ENCODE measurements at places on chromosomes 6 and 20. TPM values are rescaled to one million over a fixed set of nuclear protein-coding genes. Genes with fewer than 3 reads are reported as not detected.

GRCh38 chr6:165668951-165669350, 5.9 kb upstream of the PDE10A start:
- no peak for DNase-seq

DNA sequence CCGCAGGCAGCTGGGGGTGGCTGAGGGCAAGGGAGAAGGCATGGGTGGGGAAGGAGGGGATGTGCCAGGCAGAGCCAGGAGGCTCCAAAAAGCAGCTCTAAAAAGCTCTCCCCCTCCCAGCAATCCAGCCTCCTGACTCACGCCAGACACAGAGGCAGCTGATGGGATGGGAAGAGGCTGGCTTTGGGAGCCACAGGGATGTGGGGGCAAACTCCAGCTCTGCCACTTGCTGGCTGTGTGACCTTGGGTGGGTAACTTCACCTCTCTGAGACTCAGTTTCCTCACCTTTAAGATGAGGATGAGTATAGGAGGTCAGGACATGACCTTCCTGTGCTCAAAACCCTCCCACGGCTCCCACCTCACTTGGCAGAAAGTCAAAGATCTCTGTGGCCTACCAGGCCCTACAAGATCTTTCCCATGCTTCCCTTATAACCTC, 148.9 kb downstream of the CEBPB start:
- no peak for DNase-seq

- peak; percentile 82 for DNase-seq
These were observed 26.6 kb upstream of the PI16 start for GRCh38 chr6:36927691-36928546.

DNA sequence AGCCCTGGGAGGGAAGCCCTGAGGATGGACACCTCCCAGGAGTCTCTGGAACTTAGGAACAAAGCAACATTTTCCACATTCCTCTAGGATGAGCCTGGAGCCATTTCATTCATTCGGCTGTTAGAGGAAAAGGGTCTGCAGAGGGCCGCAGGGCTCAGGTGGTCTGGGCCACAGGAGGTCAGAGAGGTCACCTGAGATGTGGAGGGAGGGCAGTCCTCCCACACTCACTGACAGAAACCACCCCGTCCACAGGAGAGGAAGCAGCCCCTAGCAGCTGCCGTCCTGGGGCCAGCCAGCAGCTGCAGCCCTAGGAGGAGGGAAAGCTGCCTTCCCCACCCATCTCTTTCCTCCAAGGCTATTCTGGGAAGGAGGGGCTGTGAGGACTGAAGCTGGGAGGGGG, 207.0 kb downstream of the CDC5L start:
- peak; percentile 39 for DNase-seq

GRCh38 chr20:25022680-25023079, 30.1 kb upstream of the APMAP start:
- no peak for DNase-seq

DNA sequence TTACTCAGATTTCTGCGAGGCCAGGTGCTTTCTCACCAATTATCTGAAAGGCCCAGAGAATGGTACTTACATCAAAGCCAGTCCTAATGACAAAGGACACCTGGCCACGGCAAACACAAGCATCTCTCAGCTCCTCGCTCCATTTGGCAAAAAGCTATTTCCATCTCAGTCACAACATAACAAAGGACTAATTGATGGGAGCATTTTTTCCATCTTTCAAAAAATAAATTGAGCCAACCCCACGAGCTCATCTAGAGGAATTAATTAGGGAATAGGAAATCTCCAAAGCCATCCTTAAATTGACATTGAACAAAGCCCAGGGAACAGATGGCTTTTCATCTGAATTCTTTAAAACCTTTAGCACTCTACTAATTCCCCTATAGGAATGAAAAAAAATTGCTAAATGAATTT, 236.7 kb downstream of the HAO1 start:
- DNase-seq, result no peak

GRCh38 chr6:168581236-168581635, 140.3 kb downstream of the SMOC2 start:
- no peak for DNase-seq

DNA sequence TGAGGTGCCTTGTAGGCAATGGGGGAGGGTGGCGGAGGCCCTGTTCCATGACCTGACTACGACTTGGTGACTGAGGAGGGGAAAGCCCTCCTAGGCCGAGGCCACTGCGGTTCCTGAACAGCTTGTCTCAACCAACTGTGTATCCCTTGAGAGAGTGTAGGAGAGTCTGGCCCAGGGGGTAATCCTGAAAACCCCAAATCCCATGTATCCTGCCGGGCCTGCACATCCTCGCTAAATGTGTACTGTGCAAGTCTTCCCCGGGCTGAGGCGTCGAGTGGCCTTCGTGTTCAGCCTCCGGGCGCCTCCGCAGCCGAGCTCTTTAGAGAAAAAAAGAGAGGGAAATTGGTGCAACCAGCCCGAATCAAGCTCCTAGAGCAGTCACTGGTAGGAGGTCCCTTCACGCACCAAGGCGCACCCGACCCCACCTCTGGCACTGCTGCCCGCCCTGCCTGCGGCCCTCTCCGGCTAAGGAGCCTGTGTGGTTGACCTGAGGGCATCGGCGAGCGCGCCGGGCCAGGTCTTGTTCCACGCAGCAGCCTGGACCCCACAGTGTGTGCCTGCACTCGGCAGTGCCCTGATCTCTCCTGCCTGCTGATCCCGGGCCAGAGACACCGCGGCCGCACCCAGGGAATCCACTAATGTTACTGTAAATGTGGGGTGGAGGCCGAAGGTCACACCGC, 7.3 kb downstream of the SIM1 start:
- no peak for DNase-seq

DNA sequence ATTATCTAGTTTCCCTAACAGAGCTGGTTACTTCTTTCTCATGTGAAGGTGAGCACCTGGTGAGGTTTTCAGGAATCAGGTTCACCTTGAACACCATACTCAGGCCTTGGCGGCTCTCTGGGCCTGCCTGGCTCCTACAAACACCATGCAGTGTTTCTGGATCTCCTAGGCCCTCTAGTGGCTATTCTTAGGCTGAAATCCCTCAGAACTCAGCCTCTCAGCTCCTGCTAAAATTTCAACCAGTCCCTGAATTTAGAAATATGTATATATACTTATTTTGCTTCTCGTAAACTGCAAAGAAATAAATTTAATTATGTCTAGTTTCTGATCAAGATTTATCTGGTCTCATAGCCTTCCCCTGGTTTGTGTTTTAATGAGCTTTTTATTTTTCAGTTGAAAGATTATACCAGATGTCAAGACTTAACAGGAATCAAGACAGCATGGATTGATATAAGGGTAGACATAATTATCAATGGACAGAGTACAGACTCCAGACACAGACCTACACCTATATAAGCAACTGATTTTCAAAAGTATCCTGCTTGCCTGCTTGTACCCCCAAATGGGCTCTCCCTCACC, 55.9 kb downstream of the ANKEF1 start:
- DNase-seq, result peak; percentile 67

DNA sequence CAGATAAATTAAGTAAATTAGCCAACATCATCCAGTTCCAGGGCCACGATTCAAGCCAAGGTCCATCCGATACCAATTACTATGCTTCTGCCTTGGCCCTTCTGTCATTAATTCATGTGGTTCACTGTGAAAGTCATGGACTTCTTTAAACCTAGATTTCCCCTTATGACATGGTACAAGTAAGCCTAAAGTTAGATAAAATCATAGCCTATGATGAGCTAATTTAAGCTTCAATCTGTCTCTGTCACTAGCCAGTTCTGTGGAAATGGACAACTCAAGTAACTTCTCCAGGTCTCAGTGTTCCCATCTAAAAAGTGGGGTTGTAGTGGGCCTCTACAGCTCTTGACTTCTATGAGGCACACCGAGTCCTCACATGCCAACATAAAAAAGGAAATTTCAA, 225.5 kb upstream of the MARCKS start:
- no peak for DNase-seq

- no peak for DNase-seq
These were observed 35.8 kb downstream of the PHIP start for GRCh38 chr6:79042088-79042798.

DNA sequence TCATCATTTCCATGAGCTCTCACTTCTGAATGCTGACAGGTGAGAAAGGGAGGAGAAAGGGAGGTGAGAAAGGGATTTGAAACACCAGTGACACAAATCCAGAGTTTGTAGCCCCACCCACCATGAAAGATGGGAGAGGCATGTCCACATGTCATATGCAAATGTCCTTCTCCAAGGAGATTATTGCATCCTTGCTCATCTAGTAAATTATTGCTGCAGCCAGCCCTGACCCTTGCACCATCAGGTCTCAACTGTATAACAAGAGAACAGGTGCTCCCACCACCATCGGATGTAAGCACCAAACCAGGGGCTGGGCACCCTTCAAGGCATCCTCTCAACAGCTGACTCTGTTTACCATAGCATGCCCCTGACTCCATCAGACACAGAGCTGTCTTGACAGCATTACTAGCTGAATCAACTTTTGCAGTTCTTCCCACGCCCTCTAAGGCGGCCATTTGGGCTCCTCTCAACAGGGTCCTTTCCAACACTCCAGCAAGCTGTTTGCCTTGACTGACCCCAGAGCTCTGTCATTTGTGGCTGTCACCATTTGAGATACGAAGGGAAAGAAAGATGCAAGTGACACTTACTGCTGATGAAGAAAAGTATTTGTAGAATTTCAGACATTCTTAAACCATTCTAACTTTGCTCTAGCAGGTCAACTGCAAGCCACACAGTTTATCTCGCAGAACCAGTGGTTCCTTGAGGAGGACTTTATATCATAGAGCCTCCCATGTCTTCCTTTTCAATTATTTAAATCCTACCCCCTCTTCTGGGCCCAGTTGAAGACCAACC, 14.2 kb downstream of the GFOD1 start:
- no peak for DNase-seq

DNA sequence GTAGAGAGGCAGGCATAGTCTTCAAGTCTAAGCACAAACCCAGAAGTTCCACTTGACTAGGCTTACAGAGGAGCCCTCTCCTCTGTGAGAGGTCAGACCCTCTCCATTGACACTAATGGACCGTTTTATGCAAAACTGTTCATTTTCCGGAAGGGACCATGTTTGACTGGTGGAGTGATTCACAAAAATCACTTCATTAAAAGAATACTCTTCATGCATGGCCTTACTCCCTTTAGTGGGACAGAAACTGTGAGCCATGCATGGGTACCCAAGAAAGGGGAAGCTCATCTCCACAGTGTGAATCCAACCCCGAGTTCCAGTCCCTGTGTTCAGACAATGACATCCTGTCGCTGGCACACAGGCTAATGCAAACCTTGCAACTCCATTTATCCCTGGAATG, 63.2 kb downstream of the OLIG3 start:
- DNase-seq, result no peak

DNA sequence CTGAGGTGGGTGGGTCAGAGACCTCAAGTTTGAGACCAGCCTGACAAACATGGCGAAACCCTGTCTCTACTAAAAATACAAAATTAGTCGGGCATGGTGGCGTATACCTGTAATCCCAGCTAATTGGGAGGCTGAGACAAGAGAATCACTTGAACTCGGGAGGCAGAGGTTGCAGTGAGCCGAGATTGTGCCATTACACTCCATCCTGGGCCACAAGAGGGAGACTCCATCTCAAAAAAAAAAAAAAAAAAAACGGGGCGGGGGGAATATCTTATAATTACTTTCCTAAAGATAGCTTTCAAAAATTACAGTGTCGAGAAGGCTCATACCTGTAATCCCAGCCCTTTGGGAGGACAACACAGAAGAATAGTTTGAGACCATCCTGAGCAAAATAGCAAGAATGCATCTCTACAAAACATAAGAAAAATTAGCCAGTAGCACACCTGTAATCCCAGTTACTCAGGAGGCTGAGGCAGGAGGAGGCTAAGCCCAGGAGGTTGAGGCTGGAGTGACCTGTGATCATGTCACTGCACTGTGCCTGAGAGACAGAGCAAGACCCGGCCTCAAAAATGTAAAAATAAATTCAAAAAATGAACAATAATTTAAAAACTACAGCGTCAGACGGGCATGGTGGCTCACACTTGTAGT, 25.8 kb downstream of the CBFA2T2 start:
- no peak for DNase-seq

- DNase-seq, result no peak
These were observed 46.6 kb downstream of the TMEM242 start for GRCh38 chr6:157276731-157277130.

- no peak for DNase-seq
These were observed 25.6 kb downstream of the CST1 start for GRCh38 chr20:23725102-23725501.

Gene UBD
- polyA plus RNA-seq, result 0.32 TPM

Gene TMEM200A
- 16.4 TPM for polyA plus RNA-seq

Gene CRISP2
- not detected for polyA plus RNA-seq

Gene EDN3
- polyA plus RNA-seq, result 25.5 TPM

Gene SPATA25
- polyA plus RNA-seq, result 5.3 TPM

Gene CST5
- polyA plus RNA-seq, result not detected

Gene SMPDL3A
- polyA plus RNA-seq, result 20.5 TPM

Gene TMC2
- polyA plus RNA-seq, result 0.07 TPM

Gene ARMH2
- polyA plus RNA-seq, result not detected
